ENCODE measurements at places on chromosomes 13 and 19. TPM values are rescaled to one million over a fixed set of nuclear protein-coding genes. Genes with fewer than 3 reads are reported as not detected.

- DNase-seq, result no peak
Measured at GRCh38 chr19:4455719-4456475, 1.7 kb downstream of the UBXN6 start.

GRCh38 chr13:113149711-113150549 lies 8.5 kb upstream of the PROZ start:
- no peak for DNase-seq

The PTH2 gene
- total RNA-seq, result not detected

DNA sequence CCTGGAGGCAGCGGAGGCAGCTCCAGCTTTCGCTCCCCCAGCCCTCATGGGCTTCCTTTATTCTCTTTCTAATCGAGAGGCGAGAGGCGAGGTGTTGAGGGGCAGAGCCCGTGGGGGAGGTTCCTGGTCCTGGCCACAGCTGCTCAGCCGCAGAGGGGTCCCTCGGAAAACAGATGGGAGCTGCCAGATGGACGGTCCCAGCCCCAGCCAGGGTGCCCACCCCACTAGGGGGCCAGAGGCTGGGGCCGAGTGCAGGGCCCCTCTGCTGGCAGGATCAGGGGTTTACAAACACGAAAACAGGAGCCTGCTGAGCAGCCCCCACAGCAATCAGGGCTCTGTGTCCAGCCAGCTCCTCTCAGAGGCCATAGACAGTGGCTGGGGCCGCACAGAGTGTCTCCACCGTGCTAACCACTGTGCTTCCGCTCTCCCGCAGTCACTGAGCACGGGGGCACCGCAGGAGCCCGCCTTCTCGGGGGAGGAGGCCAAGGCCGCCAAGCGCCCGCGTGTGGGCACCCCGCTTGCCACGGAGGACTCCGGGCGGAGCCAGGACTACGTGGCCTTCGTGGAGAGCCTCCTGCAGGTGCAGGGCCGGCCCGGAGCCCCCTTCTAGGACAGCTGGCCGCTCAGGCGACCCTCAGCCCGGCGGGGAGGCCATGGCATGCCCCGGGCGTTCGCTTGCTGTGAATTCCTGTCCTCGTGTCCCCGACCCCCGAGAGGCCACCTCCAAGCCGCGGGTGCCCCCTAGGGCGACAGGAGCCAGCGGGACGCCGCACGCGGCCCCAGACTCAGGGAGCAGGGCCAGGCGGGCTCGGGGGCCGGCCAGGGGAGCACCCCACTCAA lies 182.2 kb downstream of the KDM4B start:
- DNase-seq, result no peak

GRCh38 chr13:113359571-113359970 lies 4.4 kb downstream of the GRTP1 start:
- DNase-seq, result no peak

DNA sequence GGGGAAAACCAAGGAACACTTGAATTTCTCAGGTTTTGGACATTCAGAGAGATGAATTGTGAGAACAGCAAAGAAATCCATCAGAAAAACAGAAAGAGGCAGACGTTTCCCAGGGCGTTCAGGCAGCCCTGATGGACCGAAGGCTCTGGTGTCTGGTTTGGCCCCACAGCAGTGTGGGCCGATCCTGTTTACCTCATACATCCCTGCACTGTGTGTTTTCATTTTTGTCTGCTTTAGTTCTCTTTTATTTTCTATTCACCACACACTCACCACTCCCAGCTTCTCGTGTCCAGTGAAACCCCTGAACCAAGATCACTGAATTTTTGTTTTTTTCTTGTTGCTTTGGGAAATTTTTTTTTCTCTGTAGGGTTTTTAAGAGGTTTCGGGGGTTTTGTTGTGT lies 11.9 kb upstream of the WDR18 start:
- DNase-seq, result no peak

DNA sequence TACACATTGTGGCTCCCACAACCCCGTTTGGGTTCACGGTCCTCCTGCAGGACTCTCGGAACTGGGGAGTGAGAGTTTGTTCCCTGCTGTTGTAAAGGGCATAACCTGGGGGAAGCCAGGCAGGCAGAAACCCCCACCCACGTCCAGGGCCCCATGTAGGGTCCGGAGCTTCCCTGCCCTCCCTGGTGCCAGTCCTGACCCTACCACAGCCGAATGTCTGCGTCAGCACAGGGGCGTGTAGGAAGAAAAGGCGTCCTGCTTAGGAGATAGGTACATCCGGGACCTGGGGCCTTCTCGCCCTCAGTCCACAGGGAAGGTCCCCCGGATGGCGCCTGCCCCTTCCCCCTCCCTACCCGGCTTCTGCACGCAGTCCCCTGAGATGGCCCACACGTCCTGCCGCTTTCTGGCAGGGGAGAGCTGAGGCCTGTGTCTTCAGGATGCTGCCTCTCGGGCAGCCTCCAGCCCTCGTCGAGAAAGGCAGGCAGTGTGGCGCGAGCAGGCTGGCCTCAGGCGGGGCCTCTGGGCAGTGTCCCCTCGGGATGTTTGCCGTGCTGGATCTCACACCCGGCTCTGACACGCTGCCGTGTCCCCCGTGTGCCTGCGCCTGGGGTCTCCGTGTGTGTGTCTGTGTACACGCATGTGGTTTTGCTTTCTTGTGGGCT lies 19.1 kb downstream of the CSNK1G2 start:
- DNase-seq, result no peak

The EDNRB gene
- total RNA-seq, result not detected

GRCh38 chr13:39527301-39527700 lies 75.7 kb downstream of the LHFPL6 start:
- no peak for DNase-seq

The ATP12A gene
- 0.06 TPM for total RNA-seq

The ING1 gene
- total RNA-seq, result 16.2 TPM

GRCh38 chr13:104318121-104318520 lies 1251.9 kb upstream of the SLC10A2 start:
- DNase-seq, result no peak

DNA sequence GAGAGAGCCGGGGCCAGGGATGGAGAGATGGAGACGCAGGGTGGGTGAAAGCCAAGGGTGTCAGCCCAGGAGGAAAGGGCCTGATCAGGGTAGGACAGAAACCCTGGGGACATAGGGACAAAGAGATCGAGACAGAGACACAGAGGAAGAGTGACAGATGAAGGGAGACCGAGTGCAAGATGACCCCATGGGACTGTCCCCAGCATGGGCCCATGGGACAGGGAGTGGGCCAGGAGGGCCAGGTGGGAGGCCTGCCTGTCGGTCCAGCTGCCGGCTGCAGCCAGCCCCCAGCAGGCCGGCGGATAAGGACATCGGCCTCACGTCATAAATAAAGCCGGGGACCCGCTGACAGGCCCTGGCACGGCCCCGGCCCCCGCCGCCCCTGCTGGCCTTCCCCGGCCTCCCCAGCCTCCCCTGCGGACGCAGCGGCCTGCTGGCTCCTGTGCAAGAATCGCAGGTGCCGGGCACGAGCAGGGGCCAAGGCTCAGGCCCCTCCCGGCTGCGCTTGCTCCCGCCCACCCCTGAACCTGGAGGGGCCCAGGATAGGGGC lies 6.3 kb downstream of the REX1BD start:
- no peak for DNase-seq

Measured in CD4-positive, alpha-beta T cell (primary cell).